ENCODE measurements at places on chromosomes 5 and 9. TPM values are rescaled to one million over a fixed set of nuclear protein-coding genes. Genes with fewer than 3 reads are reported as not detected.

The PCDHGA7 gene
- total RNA-seq, result under 0.01 TPM

The SEMA6A gene
- total RNA-seq, result 13.0 TPM

The ZNF608 gene
- total RNA-seq, result 1.4 TPM

The TNIP1 gene
- 212 TPM for total RNA-seq

The RELL2 gene
- 16.1 TPM for total RNA-seq

The IL5 gene
- not detected for total RNA-seq

The SELENOP gene
- 1.4 TPM for total RNA-seq

The PCDHA7 gene
- 0.64 TPM for total RNA-seq

The FOXD4L6 gene
- total RNA-seq, result under 0.01 TPM

The ODF2 gene
- total RNA-seq, result 22.2 TPM

The SHISAL2B gene
- total RNA-seq, result not detected
